ENCODE measurements at places on chromosomes 16 and 17. TPM values are rescaled to one million over a fixed set of nuclear protein-coding genes. Genes with fewer than 3 reads are reported as not detected.

DNA sequence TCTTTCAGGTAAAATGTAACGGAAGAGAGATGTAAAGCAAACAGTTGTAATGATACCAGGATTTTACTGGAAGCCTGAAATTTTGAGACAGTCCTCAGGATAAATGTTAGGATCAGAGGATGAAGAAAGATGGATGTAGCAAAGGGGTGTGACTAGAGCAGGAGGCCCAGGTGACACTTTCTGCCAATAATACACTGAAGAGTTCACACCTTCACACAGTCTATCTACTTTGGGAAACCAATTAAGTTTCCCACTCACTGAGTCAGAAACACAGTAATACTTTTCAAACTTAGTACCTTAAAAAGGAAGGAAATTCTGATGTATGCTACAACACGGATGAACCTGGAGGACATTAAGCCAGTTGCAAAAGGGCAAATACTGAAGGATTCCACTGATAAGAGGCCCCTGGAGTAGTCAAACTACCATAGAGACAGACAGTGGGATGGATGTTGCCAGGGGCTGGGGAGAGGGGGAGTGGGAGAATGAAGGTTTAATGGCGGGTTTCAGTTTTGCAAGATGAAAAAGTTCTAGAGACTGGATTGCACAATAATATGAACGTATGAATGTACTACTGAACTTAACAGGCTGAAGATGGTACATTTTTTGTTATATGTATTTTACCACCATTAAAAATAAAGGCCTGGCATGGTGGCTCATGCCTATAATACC is 62.3 kb downstream of the CYTH1 start:
- DNase-seq: no peak

DNA sequence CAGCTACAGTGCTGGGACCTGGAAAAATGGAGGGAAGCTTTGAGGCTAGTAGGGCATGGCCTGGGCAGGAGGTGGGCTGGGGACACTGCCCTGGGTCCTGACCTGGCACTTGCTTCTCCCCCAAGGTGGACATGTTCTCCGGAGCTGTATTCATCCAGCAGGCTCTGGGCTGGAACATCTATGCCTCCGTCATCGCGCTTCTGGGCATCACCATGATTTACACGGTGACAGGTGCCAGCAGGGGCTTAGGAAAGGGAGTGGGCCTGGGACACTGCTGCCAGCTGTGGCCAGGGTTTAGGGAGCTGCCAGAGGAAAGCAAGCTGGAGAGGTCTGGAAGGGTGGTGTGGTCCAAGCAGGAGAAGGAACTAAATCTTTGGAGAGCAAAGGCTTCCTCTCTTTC is 3.1 kb downstream of the SLC5A2 start:
- DNase-seq: peak; percentile 28

- peak; percentile 89 for DNase-seq
Observed at GRCh38 chr17:40026816-40027613, 11.8 kb downstream of the CSF3 start.

DNA sequence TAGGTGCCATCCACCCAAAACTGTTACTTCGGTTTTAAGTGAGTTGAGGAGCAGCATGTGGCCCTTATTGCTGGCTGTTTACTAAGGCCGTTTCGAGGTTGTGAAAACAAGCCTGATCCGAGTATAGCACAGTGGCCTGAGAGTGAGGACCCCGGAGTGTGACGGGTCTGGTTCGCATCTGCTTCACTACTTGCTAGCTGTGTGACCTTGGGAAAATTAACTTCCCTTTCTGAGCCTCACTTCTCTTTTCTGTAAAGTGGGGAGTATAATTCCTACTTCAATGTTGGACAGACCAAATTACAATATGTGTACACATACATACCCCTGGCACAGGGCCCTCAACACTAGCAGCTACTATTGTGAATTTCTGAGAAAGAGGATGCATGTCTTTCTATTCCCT is 11.7 kb upstream of the HEATR6 start:
- DNase-seq: no peak

DNA sequence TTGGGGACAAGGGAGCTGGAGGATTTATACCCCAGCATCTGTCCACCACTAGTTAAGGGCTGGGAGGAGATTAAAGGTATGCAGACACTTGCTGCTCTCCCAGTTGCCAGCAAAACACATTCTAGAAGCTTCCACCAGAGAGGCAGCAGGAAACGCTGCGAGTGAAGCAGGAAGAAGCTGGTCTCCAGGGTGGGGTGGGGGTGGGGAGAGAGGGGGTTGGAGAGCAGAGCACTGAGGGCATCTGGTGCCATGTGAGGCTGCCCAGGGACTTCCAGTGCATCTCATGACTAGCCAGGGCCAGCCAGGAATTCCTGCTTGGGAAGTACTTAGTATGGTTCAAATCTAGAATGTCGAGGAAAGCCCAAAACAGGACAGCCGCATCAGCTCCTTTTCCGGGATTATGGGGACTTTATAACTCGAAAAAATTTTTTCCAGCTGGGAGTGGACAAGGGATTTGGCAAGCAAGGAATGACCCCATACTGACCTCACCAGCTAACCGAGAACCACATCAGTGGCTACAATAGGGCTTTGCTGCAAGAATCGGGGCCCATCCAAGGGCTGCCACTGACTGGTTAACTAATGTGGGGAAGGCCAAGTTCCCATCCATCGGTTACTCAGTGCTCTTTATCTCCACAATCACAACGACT is 26.2 kb upstream of the AXIN2 start:
- DNase-seq: no peak

DNA sequence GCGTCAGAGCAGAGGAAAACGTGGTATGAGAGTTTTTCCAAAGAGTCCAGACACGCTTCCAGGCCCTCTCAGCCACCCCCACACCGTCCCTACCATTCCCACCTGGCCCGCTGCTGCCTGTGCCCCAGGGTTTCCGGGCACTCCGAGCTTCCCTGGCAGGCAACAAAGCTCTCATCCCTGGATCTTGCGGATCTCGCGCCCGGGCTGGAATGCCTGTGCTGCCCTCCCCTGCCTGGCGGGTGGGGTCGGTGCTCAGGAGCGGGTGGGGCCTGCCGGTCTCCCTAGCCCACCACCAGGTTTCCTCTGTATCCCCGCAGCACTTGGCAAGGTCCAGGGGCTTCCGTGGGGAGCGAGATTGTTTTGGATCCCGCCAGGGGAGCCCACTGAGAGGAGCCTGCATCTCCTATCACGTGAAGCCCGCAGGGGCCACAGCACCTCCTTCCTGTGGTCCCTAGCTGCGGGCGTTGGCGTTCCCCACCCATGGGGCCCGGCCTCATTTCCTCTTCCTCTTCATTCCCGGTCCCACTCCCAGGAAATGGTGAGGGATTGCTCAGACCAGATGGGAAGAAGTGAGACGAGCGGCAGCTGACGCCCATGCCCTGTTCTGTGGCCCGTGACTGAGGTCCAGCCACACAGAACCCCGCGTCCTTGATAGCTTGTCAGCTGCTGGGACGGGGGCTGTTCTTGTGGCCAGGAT is 11.0 kb downstream of the TBC1D24 start:
- no peak for DNase-seq

DNA sequence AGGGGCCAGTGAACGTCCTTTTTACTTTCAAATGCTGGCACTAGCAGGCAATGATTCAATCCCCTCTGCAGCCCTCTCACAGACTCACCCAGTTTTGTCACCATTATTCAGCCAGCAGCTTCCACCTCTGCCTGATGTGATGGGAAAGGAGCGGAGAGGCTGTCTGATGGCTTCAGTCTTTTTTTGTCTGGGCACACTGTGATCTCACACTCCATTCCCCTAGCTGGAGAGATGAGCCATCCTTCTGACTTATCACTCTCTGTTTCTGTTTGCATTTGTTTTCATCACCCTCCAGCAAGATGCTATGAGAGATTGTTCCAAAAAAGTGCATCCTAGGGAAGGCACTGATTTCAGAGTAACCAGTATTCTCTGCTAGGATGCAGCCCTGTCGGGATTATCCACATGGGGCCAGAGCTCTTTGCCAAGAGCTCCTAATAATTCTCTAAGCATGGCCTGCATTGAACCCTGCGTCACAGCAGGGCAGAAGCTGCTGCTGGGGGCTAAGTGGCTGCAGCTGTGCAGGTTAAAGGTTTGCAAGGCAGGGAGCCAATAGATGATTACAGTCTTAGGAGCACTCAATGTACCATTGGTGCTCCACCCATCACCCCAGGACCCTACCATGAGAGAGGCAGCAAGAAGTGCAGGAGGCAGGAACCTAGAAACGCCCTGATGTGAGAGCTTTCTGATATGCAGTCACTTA is 236.1 kb upstream of the C16orf82 start:
- DNase-seq: no peak

DNA sequence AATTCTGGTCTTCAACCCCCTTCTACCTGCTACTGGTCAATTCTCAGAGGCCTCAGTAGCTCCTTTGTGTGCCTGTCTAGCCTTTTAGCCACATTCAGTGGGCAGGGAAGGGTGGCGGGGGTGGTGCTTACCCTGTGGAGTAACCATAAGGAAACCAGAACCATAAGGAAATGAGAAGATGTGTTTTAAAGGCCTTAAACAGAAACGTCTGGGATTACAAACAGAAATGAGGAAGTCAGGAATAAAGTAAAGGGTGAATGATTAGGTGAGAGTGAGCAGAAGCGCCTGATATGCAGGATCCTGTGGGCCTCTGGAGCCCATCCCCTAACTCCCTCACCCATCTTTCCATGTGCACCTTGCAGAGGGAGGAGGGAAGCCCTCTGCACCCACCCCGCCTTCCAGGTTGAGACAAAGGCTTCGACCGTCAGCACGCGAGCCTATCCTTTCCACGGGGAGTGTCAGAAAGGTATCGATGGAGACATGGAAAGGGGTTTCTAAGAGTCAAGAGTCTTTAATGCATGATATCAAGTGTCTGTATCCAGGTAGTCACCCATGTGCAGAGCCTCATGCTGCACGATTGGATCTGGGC is 20.4 kb downstream of the KIAA0513 start:
- no peak for DNase-seq

DNA sequence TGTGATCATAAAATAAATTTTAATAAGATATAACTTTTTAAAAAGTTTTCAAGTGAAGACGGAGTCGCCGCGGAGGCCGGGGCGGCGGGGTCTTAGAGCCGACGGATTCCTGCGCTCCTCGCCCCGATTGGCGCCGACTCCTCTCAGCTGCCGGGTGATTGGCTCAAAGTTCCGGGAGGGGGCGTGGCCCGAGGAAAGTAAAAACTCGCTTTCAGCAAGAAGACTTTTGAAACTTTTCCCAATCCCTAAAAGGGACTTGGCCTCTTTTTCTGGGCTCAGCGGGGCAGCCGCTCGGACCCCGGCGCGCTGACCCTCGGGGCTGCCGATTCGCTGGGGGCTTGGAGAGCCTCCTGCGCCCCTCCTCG is at the start of gene FOXC2:
FOXC2 (plus strand) TSS at position 229 of the 365 bp plus-strand sequence. CDS start 507 bp downstream, outside the sequence.
- peak; percentile 67 for DNase-seq

- DNase-seq: no peak
Observed at GRCh38 chr17:55614061-55614460, 102.8 kb upstream of the SMIM36 start.

GRCh38 chr16:30949650-30950515 is 1.0 kb downstream of the ORAI3 start:
- DNase-seq: peak; percentile 73

Gene CLEC19A
- not detected for total RNA-seq

Gene SMTNL2
- 3.7 TPM for total RNA-seq

Gene SCGB1C2
- total RNA-seq: not detected

Gene ITGAD
- total RNA-seq: not detected

Data from ovary (tissue), 10 donors.